ENCODE measurements at places on chromosomes 4 and X.

- no peaks in the 10 kb centered on the region for H3K27me3 ChIP-seq
- H3K27ac ChIP-seq = no peak overlapping the region
These were observed 281.5 kb upstream of the DKK2 start for GRCh38 chr4:107317611-107318010.

DNA sequence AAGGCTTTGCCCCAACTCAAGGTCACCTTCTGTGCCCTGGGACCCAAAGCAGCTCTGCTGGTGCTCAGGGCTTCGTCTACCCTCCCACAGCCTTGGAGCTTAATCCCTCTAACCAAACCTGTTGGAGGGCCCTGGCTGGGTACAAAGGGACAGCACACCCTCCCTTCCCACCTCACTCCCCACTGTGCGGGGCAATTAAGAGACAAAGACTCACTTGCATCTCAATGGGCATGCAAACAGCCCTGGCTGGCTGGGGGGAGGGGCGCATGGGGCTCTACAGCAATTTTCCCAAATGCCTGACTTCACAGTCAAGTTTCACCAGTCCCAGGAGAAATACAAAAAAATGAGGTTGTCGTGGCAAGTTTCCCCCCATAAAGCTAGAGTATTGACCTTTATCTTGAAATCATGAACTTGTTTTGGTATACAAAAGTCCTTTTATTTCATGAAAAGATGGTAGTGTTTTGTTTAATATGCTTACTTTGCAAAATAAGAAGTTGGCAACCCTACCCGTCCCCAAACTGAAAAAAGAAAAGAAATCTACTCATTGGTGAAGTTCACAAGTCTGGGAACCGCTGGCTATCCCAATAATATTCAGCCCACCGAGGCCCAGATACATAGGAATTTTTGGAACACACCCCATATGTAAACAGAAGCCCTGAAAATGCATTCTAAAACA lies 4.1 kb upstream of the CD99L2 start:
- no peak for DNase-seq
- H3K27ac ChIP-seq = no peak overlapping the region
- H3K4me3 ChIP-seq = no peak overlapping the region
- no peaks in the 10 kb centered on the region for H3K4me1 ChIP-seq
- H3K27me3 ChIP-seq = no peaks in the 10 kb centered on the region
- H3K36me3 ChIP-seq = no peaks in the 10 kb centered on the region

GRCh38 chr4:147735413-147736301 lies 3.8 kb downstream of the ARHGAP10 start:
- no peaks in the 10 kb centered on the region for H3K36me3 ChIP-seq
- H3K4me3 ChIP-seq = no peak overlapping the region
- DNase-seq = no peak
- H3K27me3 ChIP-seq = no peaks in the 10 kb centered on the region

GRCh38 chr4:176814770-176815169 lies 22.0 kb upstream of the VEGFC start:
- H3K4me1 ChIP-seq = no peaks in the 10 kb centered on the region
- H3K36me3 ChIP-seq = no peaks in the 10 kb centered on the region
- no peak overlapping the region for H3K4me3 ChIP-seq
- no peak for DNase-seq
- no peaks in the 10 kb centered on the region for H3K27me3 ChIP-seq

DNA sequence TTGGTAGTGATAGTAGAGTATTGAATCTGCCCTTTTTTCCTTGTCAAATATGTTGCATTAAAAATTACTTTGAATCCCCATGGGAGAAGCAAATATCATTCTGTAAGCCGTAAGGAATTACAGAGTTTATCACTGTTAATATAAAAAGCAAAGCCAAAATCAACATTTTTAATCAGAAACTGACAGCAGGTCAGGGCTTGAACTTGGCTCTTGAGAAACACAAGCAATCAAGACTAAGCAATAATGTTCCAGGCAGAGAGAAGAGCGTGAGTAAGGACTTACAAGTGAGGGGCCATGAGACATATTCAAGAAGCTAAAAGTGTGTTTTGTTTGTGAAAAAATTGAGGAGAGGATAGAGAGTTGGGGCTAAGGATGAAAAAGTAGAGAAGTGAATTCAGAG lies 68.2 kb downstream of the ARHGAP6 start:
- no peaks in the 10 kb centered on the region for H3K36me3 ChIP-seq
- H3K4me3 ChIP-seq = no peak overlapping the region
- H3K27ac ChIP-seq = no peak overlapping the region
- H3K4me1 ChIP-seq = no peaks in the 10 kb centered on the region
- DNase-seq = no peak
- H3K27me3 ChIP-seq = no peaks in the 10 kb centered on the region

- DNase-seq = no peak
- H3K4me1 ChIP-seq = no peaks in the 10 kb centered on the region
- no peak overlapping the region for H3K4me3 ChIP-seq
- H3K36me3 ChIP-seq = no peaks in the 10 kb centered on the region
- no peaks in the 10 kb centered on the region for H3K27me3 ChIP-seq
These were observed 88.2 kb downstream of the ADGRA3 start for GRCh38 chr4:22427675-22428074.

- no peaks in the 10 kb centered on the region for H3K36me3 ChIP-seq
- H3K27ac ChIP-seq = no peak overlapping the region
- no peak for DNase-seq
- H3K4me1 ChIP-seq = no peaks in the 10 kb centered on the region
- no peaks in the 10 kb centered on the region for H3K27me3 ChIP-seq
These were observed 282.5 kb upstream of the RASGEF1B start for GRCh38 chr4:81754169-81754568.

DNA sequence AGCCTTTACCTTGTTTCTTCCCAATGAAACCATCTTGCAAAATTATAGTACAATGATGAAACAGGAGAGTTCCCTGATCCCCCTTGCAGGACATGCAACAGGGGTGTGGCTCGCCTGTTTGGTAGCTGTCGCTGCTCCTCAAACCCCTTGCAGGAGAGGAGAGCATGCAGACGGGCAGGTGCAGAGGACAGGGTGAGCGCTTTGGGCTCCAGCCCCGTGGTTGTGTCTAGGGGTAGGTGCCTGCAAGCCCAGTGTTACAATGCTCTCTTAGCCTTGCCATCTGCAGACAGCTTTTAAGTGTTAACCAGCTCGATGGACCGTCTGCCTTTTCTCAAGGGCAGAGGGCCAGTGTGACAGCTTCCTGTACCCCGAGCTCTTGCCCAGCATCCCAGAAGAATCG lies 102.0 kb downstream of the TAB3 start:
- DNase-seq = no peak
- H3K27ac ChIP-seq = no peak overlapping the region
- no peaks in the 10 kb centered on the region for H3K4me1 ChIP-seq
- H3K27me3 ChIP-seq = no peaks in the 10 kb centered on the region
- H3K4me3 ChIP-seq = no peak overlapping the region

GRCh38 chr4:171117457-171117856 lies 695.7 kb upstream of the GALNTL6 start:
- no peak overlapping the region for H3K27ac ChIP-seq
- no peaks in the 10 kb centered on the region for H3K4me1 ChIP-seq
- H3K4me3 ChIP-seq = no peak overlapping the region
- H3K36me3 ChIP-seq = no peaks in the 10 kb centered on the region
- DNase-seq = no peak
- H3K27me3 ChIP-seq = no peaks in the 10 kb centered on the region

- peak overlapping the region; percentile 24 for H3K27ac ChIP-seq
- no peaks in the 10 kb centered on the region for H3K4me1 ChIP-seq
- no peak overlapping the region for H3K4me3 ChIP-seq
- no peaks in the 10 kb centered on the region for H3K27me3 ChIP-seq
- no peak for DNase-seq
These were observed 23.4 kb upstream of the STBD1 start for GRCh38 chr4:76282941-76283689.

GRCh38 chr4:73744203-73744602 lies 3.8 kb downstream of the CXCL8 start:
- no peak overlapping the region for H3K4me3 ChIP-seq
- no peaks in the 10 kb centered on the region for H3K36me3 ChIP-seq
- no peaks in the 10 kb centered on the region for H3K4me1 ChIP-seq
- no peak overlapping the region for H3K27ac ChIP-seq
- H3K27me3 ChIP-seq = no peaks in the 10 kb centered on the region

- no peaks in the 10 kb centered on the region for H3K27me3 ChIP-seq
- no peaks in the 10 kb centered on the region for H3K4me1 ChIP-seq
- DNase-seq = no peak
- H3K36me3 ChIP-seq = no peaks in the 10 kb centered on the region
- H3K4me3 ChIP-seq = no peak overlapping the region
These were observed 1203.1 kb downstream of the PCDH18 start for GRCh38 chr4:136329042-136329662.

DNA sequence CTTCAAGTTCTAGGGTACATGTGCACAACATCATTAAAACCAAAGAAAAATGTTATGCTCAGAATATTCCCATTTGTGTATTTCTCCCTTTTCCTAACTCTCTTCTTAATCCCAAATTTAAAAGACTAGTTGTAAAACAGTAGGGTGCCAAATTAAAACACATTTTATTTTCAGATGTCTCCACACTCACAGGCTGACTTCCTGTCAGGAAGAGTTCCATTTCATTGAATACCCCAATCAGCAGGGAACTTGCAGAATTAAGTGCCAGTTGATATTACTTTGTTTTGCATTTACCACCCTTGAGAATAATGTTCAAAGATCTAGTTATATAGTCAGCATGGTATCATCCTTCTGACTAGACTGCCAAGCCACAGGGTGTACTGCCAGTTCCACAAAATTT lies 207.9 kb downstream of the MAB21L2 start:
- no peak overlapping the region for H3K4me3 ChIP-seq
- no peaks in the 10 kb centered on the region for H3K36me3 ChIP-seq
- H3K27ac ChIP-seq = no peak overlapping the region
- H3K27me3 ChIP-seq = no peaks in the 10 kb centered on the region

GRCh38 chr4:89781321-89781720 lies 55.6 kb downstream of the SNCA start:
- DNase-seq = no peak
- H3K27ac ChIP-seq = no peak overlapping the region
- H3K4me1 ChIP-seq = no peaks in the 10 kb centered on the region
- no peak overlapping the region for H3K4me3 ChIP-seq
- H3K36me3 ChIP-seq = no peaks in the 10 kb centered on the region

- peak; percentile 84 for DNase-seq
- no peak within 1 kb of the TSS for H3K27ac ChIP-seq
- no peaks in the 10 kb centered on the region for H3K4me1 ChIP-seq
- peak within 1 kb of the TSS; percentile 64 for H3K4me3 ChIP-seq
These were observed at the start of gene RASL11B for GRCh38 chr4:52861879-52862616. RASL11B (plus strand) TSS chr4:52862317; CDS start chr4:52862508, 191 bp downstream.

DNA sequence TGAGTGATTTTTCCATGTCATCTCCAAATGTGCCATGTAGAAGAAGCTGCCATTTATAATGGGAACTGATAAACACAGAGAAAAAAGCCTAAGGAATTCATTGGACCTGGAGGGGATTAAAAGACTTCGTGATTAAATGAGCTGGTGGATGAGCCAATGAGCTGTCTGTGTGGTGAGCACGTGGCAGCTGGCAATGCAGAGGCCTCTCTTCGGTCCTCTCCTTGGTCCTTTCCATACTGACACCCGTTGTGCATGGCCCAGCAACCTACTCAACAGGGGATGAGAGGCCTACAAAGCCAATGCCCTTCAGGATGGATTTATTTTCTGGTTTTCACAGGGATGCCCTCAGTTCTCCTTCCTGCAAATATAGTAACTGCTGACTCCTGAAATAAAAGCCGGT lies 87.7 kb upstream of the STS start:
- H3K4me3 ChIP-seq = no peak overlapping the region
- no peaks in the 10 kb centered on the region for H3K36me3 ChIP-seq
- no peak overlapping the region for H3K27ac ChIP-seq
- no peak for DNase-seq
- peaks cover 4% of the 10 kb centered on the region for H3K4me1 ChIP-seq

DNA sequence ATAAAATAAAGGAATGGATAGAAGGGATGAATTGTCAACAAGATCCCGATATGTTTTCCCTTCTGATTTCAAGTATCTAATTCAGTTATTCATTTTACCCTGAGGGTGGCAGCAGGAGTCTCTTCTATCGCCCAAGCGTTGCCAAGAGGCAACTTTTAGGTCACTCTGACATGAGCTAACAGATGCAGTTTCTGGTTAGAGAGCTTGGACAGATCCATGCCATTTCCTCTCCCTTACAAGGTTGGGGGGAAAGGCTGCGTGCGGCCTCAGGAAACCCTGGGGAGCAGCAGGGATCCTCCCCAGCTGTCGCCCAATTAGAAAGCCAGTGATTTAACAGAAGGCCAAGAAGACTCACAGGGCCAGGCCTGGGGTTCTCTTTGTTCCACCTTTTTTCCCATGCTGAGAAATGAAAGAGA lies 35.3 kb upstream of the WAS start:
- DNase-seq = peak; percentile 22
- H3K27ac ChIP-seq = no peak overlapping the region
- H3K4me1 ChIP-seq = no peaks in the 10 kb centered on the region
- no peak overlapping the region for H3K4me3 ChIP-seq
- H3K27me3 ChIP-seq = no peaks in the 10 kb centered on the region

DNA sequence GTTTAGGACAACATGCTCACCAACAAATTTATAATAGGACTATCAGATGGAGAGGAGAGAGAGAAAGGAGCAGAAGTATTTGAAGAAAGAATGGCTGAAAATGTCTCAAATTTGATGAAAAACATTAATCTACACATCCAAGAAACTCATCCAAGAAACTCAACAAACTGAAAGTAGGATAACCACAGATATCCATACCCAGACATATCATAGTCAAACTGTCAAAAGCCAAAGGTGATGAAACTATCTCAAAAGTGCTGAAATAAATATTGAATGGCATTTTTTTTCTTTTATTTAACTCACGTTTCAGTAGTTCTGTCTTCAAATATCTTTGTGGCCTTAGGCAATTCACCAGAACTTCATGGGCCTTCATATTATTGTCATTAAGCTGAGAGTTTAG lies 116.2 kb downstream of the TBC1D19 start:
- H3K27ac ChIP-seq = no peak overlapping the region
- H3K36me3 ChIP-seq = no peaks in the 10 kb centered on the region
- no peak for DNase-seq
- H3K27me3 ChIP-seq = no peaks in the 10 kb centered on the region

DNA sequence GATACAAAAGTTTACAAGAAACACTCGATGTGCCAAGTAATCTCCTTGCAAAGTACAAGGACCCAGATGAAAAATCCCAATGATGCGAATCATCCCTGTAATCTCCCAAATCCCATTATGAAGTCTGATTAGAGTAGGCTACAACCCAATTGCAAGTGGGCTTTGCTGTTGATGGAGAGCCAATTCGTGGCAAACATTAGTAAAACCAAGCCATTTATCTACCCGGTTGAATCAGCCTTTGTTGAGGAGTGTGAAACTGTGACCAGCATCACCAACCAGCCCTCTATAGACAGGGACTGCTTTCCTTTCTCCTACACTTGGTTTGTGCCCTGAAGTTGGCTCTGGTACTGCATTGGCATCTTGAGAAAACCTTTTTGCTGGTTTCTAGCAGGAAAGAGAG lies 1.2 kb upstream of the PRPS2 start:
- no peak overlapping the region for H3K27ac ChIP-seq
- H3K36me3 ChIP-seq = no peaks in the 10 kb centered on the region
- no peak overlapping the region for H3K4me3 ChIP-seq

Measured in colonic mucosa (tissue), 4 donors.